Stimulated activated CD8-positive, alpha-beta memory T cell treated with anti-CD3 and anti-CD28 coated beads, Interleukin-7, amount 100 ng/mL, for 4 hours (primary cell): ENCODE measurements at places on chromosomes 3 and 15.

GRCh38 chr3:114418724-114419543 is 125.1 kb downstream of the TIGIT start:
- DNase-seq: no peak

DNA sequence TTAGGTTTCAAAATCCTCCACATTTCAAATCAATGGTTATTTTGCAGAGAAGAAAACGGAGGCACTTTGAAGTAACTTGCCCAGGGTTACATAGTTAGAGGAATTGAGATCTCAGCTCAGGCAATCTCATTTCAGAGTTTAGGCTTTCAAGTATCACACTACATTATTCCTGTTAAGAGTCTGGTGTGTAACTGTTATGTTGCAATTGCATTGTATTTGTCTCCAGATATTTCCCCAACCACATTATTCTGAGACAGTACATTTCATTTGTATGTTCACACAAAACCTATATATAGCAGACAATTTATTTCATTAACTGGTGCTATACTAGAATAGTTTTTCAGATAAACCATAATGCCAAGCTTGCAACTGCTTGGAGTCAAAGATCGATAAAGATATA is 154.2 kb upstream of the TSPAN3 start:
- no peak for DNase-seq

DNA sequence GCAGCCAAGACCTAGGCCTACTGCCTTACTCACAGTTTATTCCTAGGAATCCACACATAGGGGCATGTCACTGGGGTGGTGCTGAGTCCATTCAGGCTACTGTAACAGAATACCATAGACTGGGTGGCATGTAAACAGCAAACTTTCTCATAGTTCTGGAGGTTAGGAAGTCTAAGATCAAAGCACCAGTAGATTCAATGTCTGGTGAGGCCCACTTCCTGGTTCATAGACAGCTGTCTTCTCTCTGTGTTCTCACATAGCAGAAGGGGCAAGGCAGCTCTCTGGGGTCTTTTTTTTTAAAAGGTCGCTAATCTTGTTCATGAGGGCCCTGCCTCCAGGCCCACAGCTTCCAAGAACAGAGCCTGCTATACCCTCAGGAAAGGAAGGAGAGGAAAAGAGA is 113.9 kb upstream of the MANF start:
- DNase-seq: no peak

DNA sequence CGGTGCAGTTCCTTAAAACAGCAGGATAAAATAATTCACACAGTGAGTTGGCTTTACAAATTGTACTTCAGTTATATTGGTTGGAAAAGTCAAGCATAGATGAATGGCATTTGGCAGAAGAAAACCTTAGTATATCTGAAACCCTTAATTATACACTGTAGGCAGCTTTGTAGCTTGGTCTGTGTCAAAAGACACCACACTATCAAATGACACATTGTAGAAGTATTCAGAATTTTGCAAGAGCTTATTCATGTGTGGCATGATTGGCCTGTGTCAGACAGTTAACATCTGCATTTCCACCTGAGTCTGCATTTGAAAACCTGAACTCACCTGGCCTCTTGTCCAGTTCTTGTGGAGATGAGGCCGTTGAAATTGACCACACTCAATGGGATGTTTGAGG is 13.8 kb downstream of the TMEM266 start:
- DNase-seq: no peak

DNA sequence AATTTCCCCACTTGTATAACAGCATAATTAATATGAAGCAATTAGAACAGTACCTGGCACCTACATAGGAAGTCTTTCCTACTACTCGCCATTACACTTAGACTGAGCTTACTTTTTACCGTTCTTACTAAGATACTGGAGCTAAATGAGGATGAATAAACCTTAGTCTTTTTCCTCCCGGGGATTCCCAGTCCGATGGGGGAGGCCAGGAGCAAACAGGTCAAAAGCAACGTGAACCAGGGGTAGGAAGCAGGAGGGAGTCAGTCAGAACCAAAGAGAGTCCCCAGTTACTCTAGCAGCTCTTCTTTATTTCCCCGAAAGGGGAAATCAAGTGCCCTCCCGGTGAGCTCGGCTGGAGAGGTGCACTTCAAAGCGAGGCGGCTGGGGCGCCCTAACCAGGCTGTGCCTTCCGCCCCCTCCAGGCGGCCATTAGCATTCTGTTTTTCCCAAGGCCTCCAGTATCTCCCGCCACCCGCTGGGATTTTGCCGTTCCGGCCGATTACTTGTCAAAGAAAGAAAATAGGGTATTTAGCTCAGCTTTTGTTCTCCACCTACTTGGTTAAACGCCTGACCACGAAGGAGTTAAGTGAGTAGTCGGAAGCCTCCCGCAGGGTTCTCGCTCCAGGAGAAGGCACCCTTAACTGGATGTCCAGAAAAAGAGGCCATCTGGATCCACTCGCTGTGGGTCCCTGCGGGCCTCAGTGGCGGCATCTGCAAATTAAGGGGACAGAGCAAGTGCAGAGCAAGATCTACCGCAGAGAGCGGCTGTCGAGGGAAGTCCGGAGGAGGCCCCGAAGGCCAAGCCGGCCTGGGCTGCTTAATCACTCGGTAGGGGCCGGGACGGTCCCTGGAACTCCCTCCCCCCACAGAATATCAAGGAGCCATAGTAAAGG is 6.3 kb upstream of the EOMES start:
- no peak for DNase-seq

DNA sequence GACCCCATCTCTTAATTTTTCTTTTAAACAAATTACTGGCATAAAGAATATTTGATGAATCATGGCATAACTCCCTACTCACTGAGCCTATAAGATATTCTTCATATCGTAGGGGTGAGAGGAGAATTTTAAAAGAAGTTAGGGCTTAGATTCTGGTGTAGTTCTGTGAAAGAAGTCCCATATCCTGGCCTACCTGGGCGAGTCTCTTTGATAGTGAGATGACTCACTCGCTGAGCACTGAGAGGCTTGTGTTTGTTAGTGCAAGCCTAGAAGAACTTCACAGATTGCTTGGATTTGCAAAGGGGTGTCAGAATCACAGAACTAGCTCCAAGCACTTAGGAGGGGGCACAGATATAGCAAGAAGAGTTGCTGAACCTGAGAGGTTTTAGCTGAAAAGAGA is 133.8 kb upstream of the TMC3 start:
- no peak for DNase-seq

GRCh38 chr3:155018621-155019330 is 61.3 kb upstream of the MME start:
- no peak for DNase-seq

DNA sequence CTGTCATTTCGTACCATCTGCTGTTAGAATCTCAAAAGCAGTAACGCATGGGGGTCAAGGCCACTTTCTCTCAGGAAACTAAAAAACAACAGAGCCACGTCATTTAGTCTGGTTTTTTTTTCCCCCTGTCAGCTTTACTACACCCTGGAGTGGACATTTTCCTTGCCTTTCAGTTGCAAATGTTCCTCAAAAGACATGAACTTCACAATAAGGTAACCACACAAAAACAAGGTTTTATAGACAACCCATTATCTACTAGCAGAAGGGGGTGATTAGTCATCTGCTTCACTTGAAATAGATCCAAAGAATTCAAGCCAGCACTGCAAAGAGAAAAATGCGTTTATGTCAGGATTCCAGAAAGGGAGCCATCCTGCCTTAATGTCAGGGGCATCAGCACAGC is 171.8 kb upstream of the CDIN1 start:
- no peak for DNase-seq

- DNase-seq: no peak
Observed at GRCh38 chr3:156750874-156751245, 75.3 kb upstream of the LEKR1 start.

DNA sequence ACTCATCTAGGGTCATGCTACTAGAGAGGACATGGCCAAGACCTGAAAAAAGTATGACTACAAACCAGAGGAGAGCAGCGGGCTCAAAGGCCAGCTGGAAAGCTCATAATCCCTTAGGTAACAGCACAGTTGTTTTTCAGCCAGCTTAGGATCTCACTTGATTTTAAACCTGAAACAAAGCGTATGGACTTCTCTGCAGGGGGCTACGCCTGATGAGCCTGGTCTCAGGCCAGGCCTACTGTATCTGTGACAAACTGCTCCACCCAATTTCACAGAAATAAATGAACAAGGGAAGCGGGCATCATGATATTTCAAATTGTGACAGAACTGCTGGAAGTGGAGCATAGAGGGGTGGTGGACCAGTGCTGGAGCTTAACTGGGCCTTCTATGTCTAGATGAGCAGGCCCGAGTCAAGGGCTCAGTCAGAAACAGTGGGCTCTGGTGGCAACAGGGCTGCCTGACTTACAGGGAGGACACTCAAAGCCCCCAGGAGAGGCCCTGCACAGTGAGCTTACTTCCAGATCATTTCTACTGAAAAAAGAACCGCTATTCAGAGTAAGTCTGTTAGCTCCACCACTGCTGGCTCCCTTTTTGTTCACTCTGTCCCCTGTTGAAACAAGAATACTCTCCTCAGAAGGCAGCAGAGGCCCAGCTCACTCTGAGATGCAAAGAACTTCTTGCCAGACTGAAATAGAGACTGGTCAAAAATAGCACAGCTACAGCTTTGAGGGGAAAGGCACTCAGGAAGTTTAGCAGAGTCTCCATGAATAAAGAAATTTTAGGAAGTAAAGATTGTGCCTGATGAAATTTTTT is 47.0 kb downstream of the LRIG1 start:
- DNase-seq: no peak

GRCh38 chr15:69983696-69984265 is 113.9 kb downstream of the TLE3 start:
- DNase-seq: no peak

DNA sequence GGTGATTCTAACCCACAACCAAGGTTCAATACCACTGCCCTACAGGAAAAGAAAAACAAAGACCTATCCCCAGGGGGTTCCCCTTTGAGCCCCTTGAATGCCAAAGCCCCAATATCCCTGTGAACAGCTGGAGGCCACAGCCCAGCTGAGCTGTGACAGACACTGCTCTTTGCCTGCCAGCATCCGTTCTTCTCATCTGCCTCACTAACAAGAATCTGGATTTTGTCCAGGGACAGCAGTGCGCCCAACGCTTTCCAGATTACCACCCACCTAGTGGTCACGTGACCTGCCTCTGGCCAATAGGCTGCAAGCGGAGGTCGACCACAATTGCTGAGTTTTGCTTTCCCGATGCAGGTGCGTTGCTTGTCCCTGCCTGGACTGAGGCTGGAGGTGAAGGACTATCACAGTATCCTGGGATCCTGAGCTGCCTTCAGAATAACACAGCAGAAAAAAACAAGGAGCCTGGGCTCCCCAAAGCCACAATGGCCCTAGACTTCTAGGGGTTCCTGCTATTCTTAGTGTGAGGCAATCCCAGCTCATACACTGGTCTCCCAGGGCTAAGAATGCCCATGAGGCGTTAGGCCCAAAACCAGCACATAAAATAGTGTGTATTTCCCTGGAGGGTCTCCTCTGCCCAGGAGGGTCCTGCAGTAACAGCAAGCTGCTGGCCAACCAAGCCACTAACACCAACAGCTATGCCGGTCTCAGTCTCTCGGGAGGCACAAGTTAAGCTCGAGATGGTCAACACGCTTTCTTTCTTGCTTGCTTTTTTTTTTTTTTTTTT is 13.8 kb downstream of the BDH1 start:
- no peak for DNase-seq

DNA sequence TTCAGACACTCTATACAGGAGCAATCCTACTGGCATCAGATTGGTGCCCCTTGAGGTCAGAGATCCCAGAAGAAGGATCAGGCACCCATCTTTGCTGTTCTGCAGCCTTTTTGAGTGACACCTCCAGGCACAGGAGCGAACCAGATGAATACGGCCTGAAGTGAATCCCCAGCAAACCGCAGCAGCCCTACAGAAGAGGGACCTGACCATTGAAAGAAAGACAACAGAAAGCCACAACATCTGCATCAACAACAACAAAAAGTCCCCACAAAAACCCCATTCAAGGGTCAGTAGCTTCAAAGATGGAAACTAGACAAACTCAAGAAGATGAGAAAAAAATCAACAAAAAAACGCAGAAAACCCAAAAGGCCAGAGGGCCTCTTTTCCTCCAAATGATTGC is 130.4 kb downstream of the PPM1L start:
- no peak for DNase-seq
